ENCODE measurements at places on chromosomes 5 and 9. TPM values are rescaled to one million over a fixed set of nuclear protein-coding genes. Genes with fewer than 3 reads are reported as not detected.

DNA sequence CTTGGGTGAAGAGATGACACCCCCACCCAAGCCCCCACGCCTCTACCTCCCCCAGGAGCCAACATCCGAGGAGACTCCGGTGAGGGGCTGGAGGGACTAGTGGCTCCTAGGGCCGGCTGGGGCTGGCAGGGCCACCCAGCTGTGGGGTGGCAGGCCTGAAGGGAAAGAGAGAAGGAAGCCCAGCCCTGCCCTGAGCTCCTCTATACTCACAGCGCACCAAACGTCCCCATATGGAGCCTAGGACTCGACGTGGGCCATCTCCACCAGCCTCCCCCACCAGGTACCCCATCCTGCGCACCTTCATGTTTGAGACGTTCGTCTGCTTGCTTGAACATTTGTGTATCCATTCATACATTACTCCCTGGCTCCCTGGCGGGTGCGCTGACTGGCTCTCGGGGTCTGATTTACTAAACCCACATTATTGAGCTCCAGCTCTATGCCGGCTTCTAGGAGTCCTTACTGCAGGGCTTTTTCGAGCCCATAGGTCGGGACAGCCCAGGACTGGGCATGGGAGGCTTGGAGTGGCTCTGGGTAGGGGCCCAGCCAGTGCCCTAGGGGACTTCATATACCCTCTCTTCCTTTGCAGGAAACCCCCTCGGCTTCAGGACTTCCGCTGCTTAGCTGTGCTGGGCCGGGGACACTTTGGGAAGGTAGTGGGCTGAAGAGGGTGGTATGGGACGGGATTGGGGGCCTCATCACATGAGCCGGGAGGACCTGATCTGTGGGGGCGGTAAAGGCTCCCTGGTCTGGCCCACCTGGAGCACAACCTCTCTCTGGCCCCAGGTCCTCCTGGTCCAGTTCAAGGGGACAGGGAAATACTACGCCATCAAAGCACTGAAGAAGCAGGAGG is 9.1 kb downstream of the ZDHHC12 start:
- no peak for ATAC-seq

DNA sequence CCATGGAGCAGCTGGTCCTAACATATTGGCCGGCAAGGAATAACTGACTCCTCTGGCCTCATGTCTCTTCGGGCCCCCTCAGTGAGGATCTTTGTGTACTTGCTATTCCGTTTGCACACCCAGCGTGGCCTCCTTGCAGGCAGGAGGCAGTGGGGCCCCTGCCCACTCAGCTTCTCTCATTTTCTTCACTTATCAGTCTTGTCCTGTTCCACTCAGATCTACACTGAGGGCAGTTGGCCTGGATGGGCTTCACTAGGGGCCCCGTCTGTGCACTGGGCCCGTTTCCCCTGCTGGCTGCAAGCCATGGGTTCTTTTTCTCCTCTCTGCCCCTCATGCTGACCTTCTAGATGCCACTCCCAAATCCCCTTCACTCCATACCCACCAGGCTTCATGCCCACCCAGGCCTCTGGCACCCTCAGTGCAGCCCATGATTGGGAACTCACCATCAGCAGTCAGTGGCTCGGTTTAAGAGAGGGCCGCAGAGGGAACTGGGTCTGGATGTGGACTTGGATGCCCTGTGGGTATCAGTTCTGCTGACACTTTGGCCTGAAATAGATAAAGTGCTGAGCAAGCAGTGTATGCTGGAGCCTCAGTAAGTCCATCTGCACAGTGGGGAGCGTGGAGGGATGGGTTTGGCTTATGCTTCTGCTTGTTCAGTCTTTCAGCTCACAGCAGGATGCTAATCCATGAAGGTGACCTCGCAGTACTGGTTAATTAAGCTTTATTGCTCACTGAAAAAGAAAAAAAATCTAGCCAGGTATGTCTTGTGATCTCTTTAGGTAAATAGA is 57.9 kb downstream of the ERBIN start:
- no peak for ATAC-seq

RC3H2 gene
- total RNA-seq, result 31.3 TPM

- peak; percentile 73 for ATAC-seq
Observed at GRCh38 chr5:145922059-145922458, 14.3 kb upstream of the SH3RF2 start.

ADAMTS13 gene
- total RNA-seq, result 0.92 TPM

- ATAC-seq, result no peak
Observed at GRCh38 chr9:33227008-33227398, 13.0 kb upstream of the SPINK4 start.

DNA sequence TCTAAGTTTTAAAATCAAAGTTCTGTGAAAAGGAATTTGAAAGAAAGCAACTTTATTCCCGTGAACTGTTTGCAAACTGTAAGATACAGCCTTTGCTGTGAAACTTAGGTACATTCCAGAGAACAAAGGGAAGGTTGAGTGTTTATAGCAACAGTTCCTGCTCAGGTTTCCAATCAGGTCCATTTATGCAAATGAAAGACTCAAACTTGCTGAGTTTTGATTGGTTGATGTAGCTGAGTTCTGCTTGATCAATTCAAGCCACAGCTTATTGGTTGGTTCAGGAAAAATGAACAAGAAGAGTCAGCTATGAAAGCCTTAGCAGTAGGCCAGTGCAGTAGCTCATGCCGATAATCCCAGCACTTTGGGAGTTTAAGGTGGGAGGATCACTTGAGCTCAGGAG is 37.9 kb downstream of the SLC27A6 start:
- peak; percentile 41 for ATAC-seq

RANBP3L gene
- 0.16 TPM for total RNA-seq

ZER1 gene
- total RNA-seq, result 23.2 TPM

- ATAC-seq, result no peak
Observed at GRCh38 chr5:760363-761058, 24.0 kb downstream of the ZDHHC11B start.

OBP2B gene
- not detected for total RNA-seq

DNA sequence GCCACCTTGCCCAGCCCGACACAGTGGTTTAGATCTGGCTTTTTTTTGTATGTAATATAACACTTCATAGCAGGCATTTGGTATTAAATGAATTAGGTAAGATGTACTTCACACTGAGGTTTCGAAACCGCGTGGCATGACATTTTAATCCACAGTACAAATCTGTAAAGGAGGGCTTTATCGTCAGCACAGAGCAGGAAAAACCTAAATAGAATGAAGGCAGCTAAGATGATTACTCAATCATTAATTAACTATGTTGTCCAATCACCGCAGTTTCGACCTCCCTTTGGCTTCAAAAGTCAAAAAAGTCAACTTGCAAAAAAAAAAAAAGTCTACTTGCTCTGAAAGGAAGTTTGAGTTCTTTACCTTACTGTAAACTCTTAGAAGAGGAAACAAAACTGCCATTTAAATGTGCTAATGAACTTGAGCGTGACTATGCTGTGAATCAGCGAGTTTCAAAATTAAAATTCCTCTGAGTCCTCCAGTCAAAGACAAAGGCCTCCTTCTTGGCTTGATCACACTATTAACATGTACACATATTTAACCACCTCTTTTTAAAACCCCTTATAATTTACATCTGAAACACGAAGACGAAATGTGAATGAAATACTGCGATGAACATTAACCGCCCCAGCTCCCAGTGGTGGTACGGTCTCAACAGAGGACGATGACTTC is 698 bp upstream of the SEC24A start:
- ATAC-seq, result peak; percentile 78

- ATAC-seq, result no peak
Observed at GRCh38 chr9:37727013-37727412, 26.6 kb upstream of the TRMT10B start.

GRCh38 chr5:32852535-32852934 is 141.4 kb downstream of the NPR3 start:
- peak; percentile 52 for ATAC-seq

- no peak for ATAC-seq
Observed at GRCh38 chr9:115786321-115786720, 367.3 kb upstream of the PAPPA start.

DNA sequence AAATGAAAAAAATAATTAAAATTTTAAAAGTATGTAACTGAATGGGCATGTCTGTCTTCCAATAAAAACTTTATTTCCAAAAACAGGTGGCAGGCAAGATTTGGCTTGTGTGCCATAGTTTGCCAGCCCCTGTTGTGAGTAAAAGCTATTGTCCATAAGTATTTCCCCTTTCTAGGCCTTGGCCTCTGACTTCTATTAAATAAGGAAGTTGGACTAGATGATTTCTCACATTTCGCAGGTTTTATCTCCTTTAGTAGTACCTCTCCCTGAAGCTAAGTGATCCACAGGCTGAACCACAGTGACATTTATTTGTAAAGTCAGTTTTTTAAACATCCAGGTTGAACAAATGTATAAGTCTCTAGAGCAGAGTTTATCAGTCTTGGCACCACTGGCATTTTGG is 41.3 kb downstream of the RECK start:
- ATAC-seq, result no peak

HRH2 gene
- total RNA-seq, result 0.76 TPM

- ATAC-seq, result no peak
Observed at GRCh38 chr9:25117791-25118190, 560.5 kb downstream of the TUSC1 start.

GRCh38 chr9:87138128-87139040 is 191.1 kb upstream of the GAS1 start:
- ATAC-seq, result no peak

- ATAC-seq, result peak; percentile 72
Observed at GRCh38 chr5:138464388-138465260, 655 bp upstream of the EGR1 start.

DNA sequence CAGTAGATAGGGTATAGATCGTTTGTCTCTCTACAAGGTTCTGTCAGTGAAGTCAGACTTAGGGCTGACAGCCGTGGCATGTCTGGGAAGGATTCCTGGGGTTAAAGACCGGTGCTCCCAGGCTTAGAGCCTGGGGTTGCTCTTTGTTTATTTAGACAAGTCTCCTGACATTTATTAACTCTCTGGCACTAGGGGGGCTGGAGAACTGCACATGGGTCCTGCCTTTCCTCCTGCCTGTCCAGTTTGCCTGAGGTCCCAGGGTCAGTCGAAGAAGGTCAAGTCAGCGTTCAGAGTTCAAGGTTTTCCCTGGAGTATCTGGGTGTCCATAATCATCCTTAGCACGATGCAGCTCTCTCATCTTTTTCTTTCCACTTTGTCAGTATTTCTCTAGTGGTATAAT is 5.6 kb downstream of the EGFLAM start:
- ATAC-seq, result no peak

GRCh38 chr9:93343663-93344062 is 107.8 kb upstream of the FAM120A start:
- ATAC-seq, result no peak

DNA sequence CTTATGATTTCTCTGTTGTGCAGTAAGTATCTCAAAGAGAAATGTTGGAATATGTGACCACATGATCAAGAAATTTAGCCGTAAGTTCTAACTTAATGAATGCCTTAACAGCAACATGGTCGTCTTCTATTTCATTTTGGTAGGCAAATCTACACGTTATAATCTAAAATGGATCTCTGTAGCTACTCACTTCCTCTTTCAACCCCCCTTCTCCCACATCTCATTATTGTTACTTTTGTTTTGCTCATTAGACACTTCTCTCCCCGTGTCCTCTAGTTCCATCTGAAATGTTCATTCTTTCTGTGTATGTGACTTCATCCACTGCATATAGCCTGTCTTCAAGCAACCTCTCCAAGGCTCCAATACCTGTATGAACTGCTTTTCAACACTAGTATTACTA is 27.1 kb upstream of the LPAR1 start:
- no peak for ATAC-seq

- no peak for ATAC-seq
Observed at GRCh38 chr5:100186181-100186580, 349.0 kb upstream of the FAM174A start.

- ATAC-seq, result no peak
Observed at GRCh38 chr9:27248702-27249101, 48.2 kb downstream of the EQTN start.

KLF4 gene
- 113 TPM for total RNA-seq

DNA sequence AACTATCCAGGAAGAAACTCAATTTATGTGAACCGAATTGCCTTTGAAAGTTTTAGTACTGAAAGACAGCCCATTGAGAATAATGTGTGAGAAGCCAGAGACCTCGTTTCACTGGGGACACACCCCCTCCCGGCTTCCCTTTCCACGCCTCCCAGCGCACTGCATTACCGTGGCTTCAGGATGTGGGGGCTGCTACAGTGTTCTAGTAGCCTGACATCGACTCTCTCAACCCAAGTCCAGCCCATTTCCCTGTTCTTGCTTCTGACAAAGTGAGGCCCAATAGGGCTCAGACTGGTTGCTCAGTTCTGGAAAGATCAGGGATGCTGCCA is 3.5 kb downstream of the PAX5 start:
- no peak for ATAC-seq

DNA sequence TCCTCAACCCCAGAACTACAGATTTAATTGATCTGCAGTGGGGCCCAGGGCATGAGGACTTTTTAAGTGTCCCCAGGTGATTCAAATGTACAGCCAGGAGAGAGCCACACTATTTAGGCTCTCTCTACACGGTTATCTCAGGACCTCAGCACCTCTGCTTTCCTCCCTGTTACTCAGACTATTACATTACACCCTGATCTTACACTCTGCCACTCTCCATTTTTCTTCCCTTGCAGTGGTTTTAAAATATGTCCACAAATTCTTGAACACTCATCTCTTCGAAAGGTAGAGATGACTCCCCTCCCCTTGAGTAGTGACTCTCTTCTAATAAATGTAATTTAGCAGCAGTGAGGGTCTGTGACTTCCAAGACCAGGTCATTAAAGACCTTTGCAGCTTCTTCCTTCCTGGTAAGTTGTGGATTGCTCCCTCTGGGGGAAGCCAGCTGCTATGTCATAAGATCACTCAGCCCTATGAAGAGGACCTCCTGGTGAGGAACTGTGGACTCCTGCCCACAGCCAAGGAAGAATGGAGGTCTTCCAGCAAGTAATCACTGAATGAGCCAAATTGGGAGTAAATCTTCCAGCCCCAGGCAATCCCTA is 87.5 kb upstream of the SSBP2 start:
- peak; percentile 30 for ATAC-seq

GRCh38 chr5:108064302-108064701 is 317.6 kb downstream of the FBXL17 start:
- ATAC-seq, result no peak

- ATAC-seq, result peak; percentile 29
Observed at GRCh38 chr9:77495834-77496671, 152.1 kb downstream of the GNA14 start.

GRCh38 chr9:1938675-1939170 is 76.4 kb upstream of the SMARCA2 start:
- no peak for ATAC-seq

All from esophagus mucosa (tissue), 1 donor.